ENCODE measurements at places on chromosomes 5 and 9. TPM values are rescaled to one million over a fixed set of nuclear protein-coding genes. Genes with fewer than 3 reads are reported as not detected.

Gene SLC6A19
- not detected for total RNA-seq

Gene ATOSB
- 8.7 TPM for total RNA-seq

DNA sequence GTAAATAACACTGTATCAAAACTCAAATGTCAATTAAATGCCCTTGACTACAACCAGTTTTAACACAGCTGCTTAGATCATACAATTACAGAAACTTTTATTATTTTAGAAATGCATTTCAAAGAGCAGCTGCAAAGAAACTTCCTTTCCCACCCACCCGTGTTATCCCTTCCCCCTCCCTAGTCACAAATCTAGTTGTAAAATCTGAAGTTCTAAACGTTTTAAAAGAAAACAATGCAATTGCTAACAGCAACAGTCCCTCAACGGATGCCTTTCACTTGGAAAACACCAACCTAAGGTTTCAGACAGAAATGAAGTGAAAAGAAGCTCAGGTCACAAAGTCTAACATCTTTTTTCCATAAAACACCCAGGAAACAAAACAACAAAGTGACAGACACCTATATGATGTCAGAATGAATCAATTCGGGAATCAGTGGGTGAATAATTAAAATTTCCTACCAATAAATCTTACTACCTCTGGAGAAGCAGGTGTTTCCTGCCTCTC, 100.3 kb downstream of the FBXW11 start:
- DNase-seq = no peak
- H3K4me3 ChIP-seq = no peak overlapping the region
- peaks cover 5% of the 10 kb centered on the region for H3K36me3 ChIP-seq
- no peak overlapping the region for H3K27ac ChIP-seq

GRCh38 chr5:180334751-180335613, 18.2 kb downstream of the GFPT2 start:
- H3K36me3 ChIP-seq = peaks cover 81% of the 10 kb centered on the region
- peaks cover 42% of the 10 kb centered on the region for H3K4me1 ChIP-seq
- H3K4me3 ChIP-seq = no peak overlapping the region
- DNase-seq = no peak

DNA sequence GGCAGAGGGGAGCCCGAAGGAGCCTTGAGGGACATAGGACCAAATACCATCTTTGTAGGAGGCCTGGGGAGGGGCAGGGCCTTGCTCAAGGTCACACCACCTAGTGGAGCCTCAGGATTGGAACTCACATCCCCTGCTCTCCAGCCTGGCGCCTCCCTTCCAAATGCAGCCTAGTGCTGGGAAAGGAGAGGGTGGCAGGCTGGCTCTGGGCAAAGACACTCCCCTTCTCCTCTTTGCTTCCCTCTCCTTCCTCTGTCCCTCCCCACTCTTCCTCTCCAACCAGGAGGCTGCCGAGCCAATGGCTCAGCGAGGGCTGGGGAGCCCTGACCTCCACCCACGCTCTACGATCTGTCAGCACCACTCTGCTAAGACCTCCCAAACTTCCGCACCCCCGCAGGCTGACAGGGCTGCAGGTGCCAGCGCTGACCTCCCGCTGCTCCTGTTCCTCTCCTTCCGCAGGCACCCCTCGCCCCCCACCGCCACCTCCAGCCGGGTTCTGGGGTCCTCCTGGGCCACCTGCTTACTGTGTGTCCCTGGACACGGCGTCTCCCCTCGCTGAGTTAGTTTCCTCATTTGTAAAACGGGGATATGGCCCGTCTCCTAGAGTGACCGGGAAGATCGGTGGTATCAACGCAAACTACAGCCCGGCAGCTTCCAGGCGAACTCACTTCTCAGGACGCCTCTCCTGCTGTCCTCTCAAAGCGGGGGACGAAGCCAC, 52.9 kb downstream of the C9orf50 start:
- peaks cover 13% of the 10 kb centered on the region for H3K27me3 ChIP-seq
- DNase-seq = no peak
- H3K36me3 ChIP-seq = no peaks in the 10 kb centered on the region
- H3K27ac ChIP-seq = no peak overlapping the region
- H3K4me3 ChIP-seq = peak overlapping the region; percentile 83

DNA sequence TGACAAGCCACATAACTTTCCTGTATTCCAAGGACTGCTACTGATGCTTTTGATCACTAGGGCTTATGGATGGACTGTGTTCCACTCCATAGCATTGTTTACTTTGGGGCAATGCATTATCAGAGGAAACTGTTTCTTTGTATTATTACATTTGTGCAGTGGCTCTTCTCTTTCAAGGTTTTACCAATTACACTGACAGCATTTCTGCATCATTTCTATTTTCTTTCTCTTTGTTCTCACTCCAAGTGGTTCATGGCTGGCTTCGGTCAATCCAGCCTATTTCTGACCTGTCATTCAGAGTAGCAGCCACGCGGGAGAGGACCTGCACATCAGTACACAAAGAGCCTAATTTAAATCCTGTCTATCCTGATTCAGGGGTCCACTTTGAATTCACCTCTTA, 711.0 kb downstream of the TLE4 start:
- no peak overlapping the region for H3K4me3 ChIP-seq
- no peak for DNase-seq
- no peaks in the 10 kb centered on the region for H3K36me3 ChIP-seq
- no peak overlapping the region for H3K27ac ChIP-seq
- H3K4me1 ChIP-seq = peaks cover 34% of the 10 kb centered on the region
- no peaks in the 10 kb centered on the region for H3K27me3 ChIP-seq

Gene AHRR
- 4.5 TPM for total RNA-seq

Gene SMIM33
- not detected for total RNA-seq

Gene GABRA1
- 0.48 TPM for total RNA-seq

Gene C9
- total RNA-seq = 0.21 TPM

Gene NEUROG1
- not detected for total RNA-seq

GRCh38 chr5:156420665-156421064, 93.7 kb downstream of the SGCD start:
- peaks cover 25% of the 10 kb centered on the region for H3K4me1 ChIP-seq
- H3K27ac ChIP-seq = no peak overlapping the region
- no peak for DNase-seq
- no peaks in the 10 kb centered on the region for H3K36me3 ChIP-seq
- H3K27me3 ChIP-seq = peaks cover 3% of the 10 kb centered on the region

GRCh38 chr5:1168796-1169195, 32.6 kb upstream of the SLC6A19 start:
- no peak for DNase-seq
- H3K4me1 ChIP-seq = peaks cover 2% of the 10 kb centered on the region
- no peak overlapping the region for H3K27ac ChIP-seq
- H3K36me3 ChIP-seq = no peaks in the 10 kb centered on the region
- H3K27me3 ChIP-seq = peaks cover 3% of the 10 kb centered on the region

All from WTC11 (cell line).